Cardiac septum (tissue), 1 donor: ENCODE measurements at places on chromosomes 2 and 18. TPM values are rescaled to one million over a fixed set of nuclear protein-coding genes. Genes with fewer than 3 reads are reported as not detected.

DNA sequence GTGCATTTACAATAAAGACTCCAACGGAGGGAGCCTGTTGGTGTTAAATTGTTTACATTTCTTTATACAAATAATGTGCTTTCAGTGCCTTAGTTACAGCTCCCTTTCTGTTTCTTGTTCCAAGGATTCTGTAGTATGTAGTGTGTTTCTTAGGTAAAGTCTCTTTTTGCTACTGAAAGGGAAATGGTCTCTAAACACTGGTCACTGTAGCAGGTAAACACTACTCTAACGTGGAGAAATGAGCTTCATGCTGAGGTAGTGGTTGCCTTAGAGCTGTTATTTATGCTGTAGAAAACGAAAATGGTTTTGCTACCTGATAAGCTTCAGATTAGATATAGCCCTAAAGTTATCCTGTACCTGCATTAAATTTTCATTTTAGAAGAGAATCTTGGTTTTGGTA is 163.6 kb downstream of the CAPN13 start:
- DNase-seq, result no peak

DNA sequence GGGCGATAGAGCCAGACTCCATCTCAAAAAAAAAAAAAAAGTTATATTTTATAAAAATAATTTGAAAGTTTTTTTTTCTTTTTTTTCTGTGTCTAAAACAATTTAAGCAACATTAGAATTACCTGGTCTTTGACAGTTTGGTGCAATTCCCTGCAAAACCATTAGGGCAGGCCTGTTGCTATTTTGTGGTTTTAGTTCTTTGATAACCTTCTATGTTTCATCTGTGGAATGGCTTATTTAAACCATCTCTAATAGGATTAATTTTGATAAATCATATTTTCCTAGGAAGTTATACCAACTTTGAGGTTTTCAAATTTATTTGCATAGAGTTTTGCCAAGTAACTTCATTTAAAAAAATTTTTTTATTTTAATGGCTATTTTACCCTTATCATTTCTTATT is 141.2 kb upstream of the TWIST2 start:
- DNase-seq, result no peak

- DNase-seq, result peak; percentile 41
Measured at GRCh38 chr2:239359196-239359912, 41.5 kb downstream of the HDAC4 start.

DNA sequence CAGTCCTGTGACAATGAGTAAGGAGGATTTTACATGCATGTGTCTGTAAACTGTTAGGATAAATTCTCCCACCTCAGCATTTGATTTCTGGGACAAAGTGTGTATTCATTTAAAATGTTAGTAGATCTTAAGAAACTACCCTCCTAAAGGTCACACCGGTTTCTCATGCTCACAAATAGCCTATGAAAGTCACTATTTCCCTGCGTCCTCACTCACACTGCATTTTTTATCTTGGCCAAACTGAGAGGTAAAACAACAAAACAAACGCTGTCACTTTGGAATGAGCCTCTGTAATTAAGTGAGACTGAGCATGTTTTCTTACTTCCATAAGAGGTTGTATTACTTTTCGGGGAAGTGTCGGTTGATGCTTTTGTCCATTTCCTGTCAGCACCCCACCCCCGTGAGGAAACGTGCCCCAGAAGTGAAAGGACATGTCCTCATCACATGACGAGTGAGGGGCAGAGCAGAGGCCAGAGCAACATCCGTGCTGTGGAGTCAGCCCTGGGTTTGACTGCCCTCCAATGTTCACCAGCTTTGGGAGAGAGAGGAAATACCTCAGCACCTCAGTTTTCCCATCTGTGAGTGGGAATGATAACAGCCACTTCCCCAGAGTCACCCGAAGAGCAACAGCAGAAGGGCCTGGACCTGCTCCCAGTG is 3.1 kb downstream of the GYPC start:
- peak; percentile 92 for DNase-seq

GRCh38 chr2:62705007-62705829 is at the start of gene EHBP1:
EHBP1 (plus strand) TSS chr2:62705713; CDS start chr2:62707192, 1,479 bp downstream.
- DNase-seq, result peak; percentile 100

DNA sequence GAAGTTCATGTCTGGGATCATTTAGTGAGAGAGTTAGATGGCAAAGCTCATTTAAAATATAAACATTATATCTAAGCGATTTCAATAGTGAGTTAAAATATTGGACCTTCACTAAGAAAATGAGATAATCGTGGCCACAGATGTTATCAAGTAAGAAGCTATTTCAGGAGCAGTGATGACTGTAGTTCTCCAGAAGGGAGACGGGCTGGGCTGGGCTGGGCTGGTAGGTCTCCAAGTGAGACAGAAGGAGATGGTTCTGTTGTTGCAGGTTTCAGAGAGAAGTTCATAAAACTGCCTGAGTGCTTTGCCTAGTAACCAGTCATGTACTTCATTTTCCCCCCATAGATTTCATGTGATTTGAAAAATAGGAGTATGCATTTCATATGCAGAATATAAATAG is 130.1 kb upstream of the DAPL1 start:
- no peak for DNase-seq

DNA sequence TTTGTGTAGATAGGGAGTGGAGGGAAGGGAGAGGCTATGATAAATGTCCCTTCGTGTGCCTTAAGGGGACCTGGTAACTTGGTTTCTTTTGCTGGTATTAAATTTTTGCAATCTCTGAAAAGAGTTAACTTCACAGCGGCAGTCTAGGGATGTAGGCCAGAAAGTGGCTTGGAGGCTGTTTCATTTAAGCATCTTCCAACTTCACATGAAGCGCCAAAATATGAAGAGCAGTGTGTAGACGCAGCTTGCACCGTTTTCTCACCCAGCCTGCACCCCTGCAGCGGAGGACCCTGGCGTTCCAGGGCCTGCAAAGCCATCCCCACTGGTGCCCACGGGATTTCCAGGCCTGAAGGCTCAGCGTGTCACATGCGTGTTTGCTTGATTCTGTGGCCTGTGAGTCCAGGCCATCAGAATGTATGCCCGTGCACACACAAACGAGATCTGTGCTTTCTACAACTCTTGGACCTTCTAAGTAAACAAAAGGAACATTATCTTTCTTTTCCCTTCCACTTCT is 87.2 kb upstream of the EPB41L3 start:
- no peak for DNase-seq

GRCh38 chr2:221211653-221212052 is 360.5 kb downstream of the EPHA4 start:
- no peak for DNase-seq

- DNase-seq, result no peak
Measured at GRCh38 chr2:221467610-221468009, 104.5 kb downstream of the EPHA4 start.

DNA sequence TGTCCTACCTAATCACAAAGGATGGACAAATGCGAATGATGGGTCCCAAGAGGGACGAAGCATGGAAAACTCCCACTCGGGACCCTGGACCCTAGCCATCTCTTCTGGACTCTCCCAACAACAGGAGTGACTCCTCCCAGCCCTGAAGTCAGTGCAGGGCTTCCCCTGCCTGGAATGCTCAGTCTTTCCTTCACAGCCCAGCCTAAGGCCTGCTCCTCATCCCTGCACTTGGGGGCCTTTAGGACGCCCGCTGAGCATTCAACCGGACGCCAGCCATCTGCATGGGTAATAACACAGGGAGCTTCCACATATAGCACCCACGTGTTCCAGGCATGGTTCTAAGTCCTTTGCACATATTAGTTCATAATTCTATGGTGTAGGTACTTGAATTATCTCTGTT is 237.5 kb downstream of the KLHL29 start:
- no peak for DNase-seq

DNA sequence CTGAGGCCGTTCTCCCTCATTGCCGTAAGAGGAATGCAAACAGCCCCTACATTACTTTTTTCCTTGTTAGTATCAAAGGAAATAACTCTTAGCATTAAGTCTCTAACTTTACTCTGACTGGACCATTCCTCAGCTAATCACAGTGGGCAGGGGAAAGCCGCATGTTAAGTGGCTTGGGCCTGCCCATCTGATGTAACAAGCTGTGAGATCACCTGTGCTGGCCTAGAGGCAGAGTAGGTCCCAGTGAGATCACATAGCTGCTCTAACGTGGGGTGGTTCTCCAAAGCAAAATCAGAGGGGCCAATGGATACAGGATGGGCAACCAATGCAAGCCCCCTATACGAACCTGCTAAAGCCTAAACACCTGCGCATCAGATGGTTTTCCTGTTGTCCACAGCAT is 5.9 kb upstream of the MOCOS start:
- no peak for DNase-seq

GRCh38 chr2:206352571-206352970 is 78.1 kb downstream of the ZDBF2 start:
- DNase-seq, result no peak

DNA sequence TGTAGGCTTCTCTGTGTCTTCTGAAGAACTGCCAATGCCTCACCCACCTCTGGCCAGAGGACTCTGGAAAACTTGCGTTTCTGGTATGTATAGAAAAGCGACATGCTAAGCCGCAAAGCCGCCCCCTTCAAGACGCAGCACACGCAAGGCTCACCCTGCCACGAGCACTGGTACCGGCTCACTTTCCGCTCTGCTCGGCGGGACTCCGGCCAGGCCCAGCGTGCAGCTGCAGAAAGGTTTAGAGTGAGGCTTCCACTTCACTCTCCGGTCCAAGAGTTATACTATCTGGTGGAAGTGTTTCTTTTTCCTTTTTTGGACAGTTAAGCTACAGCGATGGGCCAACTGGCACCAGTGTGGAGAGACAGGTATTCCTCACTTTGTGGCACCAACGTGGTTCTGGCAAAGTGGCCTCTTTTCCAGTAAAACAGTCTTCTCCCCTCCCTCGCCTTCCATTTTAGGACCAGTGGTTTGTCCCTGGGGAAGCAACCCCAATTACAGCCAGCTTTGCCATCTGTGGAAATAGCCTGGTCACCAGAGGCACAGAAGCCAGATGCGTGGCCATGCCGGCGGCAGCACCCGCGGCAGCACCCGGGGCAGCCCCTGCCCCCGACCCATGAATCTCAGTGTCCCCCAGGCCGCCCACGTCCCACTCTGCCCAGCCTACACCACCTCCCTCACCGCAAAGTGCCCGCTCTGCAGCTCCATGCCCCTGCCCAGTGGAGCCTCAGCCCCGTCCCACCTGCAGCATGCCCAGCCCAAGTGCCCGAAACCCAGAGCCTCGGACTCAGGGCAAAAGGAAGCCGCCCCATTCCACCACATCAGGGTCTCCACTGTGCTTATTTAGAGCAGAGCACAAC is 91.6 kb upstream of the CTDP1 start:
- DNase-seq, result peak; percentile 56

DNA sequence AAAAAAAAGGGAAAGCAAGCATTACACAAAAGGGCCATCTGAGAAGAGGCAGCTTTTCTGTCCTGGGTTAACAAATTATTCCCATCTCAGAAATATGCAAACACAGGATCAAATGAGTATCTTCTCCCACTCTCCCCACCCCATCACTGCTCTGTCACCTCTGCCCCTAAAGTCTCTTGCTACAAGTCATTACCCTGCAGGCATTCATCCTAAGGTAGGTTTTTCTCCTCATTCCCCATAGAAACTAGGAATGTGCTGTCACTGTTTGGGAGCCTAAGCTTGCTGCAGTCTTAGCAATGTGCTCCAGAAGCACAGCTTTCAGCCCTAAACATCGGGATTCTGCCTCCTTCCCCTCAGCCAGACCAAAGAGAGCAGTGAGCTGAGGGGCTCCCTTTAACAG is 3.6 kb downstream of the LRRTM1 start:
- DNase-seq, result no peak

DNA sequence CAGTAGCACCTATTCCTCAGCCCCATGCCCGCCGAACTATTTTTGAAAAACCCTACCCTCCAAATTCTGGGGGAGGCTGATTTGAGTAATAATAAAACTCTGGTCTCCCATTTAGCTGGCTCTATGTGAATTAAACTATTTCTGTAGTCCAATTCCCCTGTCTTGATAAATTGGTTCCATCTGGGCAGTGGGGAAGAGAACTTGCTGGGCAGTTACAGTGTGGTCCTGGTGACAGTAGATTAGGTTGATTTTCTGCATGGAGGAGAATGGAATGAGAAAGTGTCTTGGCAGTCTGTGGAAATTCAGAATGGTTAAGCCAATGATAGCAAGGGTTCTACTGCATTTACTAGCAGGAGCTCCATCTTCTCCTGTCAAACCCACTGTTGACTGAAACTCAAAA is 95.0 kb downstream of the SPP2 start:
- no peak for DNase-seq

- no peak for DNase-seq
Measured at GRCh38 chr2:64667535-64667934, 13.8 kb upstream of the SERTAD2 start.

- DNase-seq, result no peak
Measured at GRCh38 chr2:8148260-8149006, 533.4 kb upstream of the ID2 start.

- DNase-seq, result no peak
Measured at GRCh38 chr2:164625378-164625971, 4.2 kb upstream of the GRB14 start.

DNA sequence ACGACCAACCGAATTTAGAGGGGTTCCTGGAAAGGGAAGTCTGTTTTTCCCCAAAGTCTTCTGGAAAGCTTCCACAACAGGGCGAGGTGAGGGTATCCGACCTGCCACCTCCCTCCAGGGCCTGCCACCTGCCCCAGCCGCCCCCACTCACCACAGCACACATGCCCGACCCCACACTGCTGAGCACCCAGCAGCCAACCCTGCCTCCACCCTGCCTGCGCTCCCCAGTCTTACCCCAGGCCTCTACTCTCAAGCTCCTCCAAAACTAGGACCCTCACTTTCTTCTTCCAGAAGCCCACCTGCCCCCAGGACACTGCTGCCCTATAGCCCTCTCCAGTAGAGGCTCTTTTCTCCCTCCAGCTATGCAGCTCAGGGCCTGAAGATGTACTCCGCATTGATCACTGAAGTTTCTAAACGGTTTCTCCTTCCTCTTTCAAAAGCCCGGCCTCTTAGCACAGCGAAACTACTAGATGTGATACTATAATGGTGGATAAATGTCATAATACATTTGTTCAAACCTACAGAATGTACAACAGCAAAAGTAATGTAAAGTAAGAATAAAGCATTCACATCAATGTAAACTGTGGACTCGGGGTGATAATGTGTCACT is 128.8 kb upstream of the SLC1A4 start:
- no peak for DNase-seq

- no peak for DNase-seq
Measured at GRCh38 chr18:26057344-26057773, 33.1 kb downstream of the SS18 start.

The G6PC2 gene
- not detected for total RNA-seq

The GNLY gene
- total RNA-seq, result 2.3 TPM

The UGT1A8 gene
- not detected for total RNA-seq

The CPSF3 gene
- total RNA-seq, result 17.1 TPM

The DPYSL5 gene
- 0.19 TPM for total RNA-seq

The C2orf78 gene
- not detected for total RNA-seq

The HSBP1L1 gene
- total RNA-seq, result 7.9 TPM

The OR6B2 gene
- not detected for total RNA-seq

The NEU4 gene
- not detected for total RNA-seq

The SERPINB13 gene
- total RNA-seq, result not detected

The SKA1 gene
- 0.13 TPM for total RNA-seq
